Stimulated activated CD8-positive, alpha-beta memory T cell treated with anti-CD3 and anti-CD28 coated beads, Interleukin-15, amount 100 ng/mL, for 24 hours (primary cell): ENCODE measurements at places on chromosomes 13 and 19.

DNA sequence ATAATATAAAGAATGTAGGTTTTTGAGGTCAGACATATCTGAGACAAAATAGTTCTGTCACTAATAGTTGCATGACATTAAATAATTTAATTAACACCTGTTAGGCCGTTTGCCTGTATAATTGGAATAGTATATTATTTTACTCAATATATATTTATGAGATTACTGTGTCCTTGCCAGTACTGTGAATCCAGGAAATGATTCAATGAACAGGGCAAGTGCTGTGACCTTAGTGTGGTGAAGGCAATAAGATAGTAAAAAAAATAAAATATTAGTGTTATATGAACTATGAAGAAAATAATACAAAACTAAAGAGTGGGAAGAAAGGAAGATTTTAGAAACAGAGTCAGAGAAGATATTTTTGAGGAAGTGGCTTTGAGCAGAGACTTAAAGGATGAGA lies 403.7 kb downstream of the PCDH9 start:
- DNase-seq, result no peak

DNA sequence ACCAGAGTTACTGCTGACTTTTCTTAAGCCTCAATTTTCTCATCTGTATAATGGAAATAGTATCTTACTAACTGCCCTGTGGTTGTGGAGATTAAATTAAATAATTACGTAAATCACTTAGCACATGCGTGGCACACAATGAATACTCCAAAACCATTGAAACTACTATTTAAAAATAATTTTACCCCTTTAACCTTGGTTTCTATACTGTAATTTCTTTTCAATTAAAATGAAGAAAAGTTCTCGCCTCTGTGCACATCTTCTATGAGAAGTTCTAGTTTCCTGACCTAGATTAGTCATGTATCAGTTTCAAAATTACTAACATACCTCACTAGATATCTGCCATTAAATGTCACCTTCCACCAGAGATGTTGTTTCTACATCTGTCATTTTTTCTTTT lies 5.7 kb downstream of the SLITRK1 start:
- no peak for DNase-seq

- no peak for DNase-seq
Measured at GRCh38 chr13:66113882-66114526, 1116.1 kb downstream of the PCDH9 start.

DNA sequence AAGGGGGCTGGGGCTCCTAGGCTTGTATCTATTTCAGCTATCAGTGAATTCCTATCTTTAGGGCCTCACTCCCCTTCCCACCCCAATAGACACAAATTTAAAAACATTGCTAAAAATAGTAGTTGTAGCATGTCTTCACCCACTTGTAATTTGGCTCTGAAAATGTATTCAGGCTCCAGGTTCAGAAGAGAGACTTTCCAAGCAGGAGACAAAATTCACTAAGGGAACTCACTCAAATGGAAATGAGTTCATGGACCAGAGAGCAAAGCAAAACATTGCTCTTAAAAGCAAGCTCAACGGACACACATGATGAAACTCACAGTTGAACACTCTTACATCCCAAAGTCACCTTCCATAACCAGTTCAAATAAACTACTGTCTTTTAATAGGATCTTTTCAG lies 36.8 kb downstream of the PHF11 start:
- no peak for DNase-seq

GRCh38 chr13:46675016-46675415 lies 121.9 kb downstream of the ESD start:
- DNase-seq, result no peak

GRCh38 chr13:28440774-28441504 lies 54.0 kb downstream of the FLT1 start:
- no peak for DNase-seq

DNA sequence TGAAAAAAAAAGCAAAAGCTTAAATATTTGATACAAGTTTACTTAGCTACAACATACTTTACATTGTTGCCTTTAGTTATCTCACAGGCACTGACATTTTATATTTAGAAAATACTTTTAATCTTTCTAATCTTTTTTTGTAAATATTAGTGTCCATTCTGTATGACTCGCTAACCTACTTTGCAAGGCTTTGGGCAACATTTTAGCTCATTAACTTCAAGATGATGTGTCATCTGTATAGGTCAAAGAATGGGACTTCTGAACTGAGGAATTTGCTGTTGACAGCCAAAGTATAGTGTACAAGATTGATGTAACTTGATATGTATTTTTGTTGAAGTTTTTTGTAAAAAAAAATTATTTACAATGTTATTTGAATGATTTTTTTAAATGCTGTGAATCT lies 2.7 kb upstream of the C1QTNF9 start:
- no peak for DNase-seq

DNA sequence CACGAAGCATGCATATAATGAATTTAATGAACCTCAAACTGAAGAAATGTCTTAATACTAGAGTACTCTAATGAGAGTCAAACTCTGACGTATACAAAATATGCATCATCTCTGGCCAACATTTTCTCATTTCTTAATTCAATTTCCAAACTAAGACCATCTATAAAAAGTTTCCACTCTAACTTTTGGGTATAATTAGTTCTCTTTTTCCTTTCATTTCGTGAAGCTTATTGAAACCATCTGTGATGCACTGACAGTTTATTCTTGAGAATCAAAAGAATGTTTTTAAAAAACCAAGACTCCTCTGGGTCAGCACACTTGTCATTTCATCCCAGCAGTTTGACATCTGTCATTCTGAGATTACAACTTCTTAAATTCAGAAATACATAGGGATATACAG lies 90.0 kb downstream of the CAB39L start:
- DNase-seq, result no peak

GRCh38 chr13:39881887-39882286 lies 226.4 kb downstream of the COG6 start:
- DNase-seq, result no peak

GRCh38 chr19:40803857-40804782 lies 5.1 kb downstream of the EGLN2 start:
- DNase-seq, result no peak
